Forelimb muscle (tissue), 1 donor: ENCODE measurements at places on chromosomes 3 and 15. TPM values are rescaled to one million over a fixed set of nuclear protein-coding genes. Genes with fewer than 3 reads are reported as not detected.

- DNase-seq = no peak
These were observed 27.1 kb downstream of the SHC4 start for GRCh38 chr15:48936666-48937065.

DNA sequence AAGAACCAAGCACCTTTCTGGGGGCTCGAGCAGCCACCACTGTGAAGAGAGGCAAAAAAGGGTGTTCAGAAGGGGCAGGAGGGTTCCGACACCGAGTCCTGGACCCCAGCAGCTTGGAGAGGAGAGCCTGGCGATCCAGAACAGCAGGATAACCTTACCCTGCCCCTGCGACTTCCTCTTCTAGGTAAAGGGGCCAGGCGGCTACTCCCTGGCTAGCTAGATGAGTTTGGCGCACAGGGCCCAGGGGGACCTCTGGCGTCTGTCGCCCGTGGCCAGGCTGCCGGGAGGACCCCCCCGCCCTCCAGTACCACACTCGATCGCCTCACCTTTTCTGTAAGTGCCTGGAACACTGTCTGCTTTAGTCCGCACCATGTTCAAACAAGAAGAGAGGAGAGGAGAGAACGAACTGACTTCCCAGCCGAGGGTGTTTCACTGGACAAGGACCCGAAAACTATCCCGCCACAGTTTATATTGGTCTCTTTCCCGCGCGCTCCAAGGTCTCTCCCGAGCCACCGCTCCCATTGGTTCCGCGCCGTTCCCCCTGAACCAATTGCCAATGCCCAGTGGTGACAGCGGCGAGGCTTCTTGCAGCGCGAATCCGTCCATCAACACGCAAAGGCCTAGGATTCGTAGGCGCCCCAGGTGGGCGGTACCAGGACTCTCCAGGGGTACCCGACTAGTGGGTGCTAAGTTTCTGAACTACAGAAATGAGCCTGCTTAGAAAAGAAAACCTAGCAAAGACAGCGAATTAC is at the start of gene PCLAF:
Gene PCLAF, minus strand, starts transcription at position 442 of the 752 bp plus-strand sequence. Its CDS starts 70 bp downstream, at position 372.
- DNase-seq = peak; percentile 95

- DNase-seq = no peak
These were observed 61.5 kb downstream of the CHRD start for GRCh38 chr3:184441202-184441900.

DNA sequence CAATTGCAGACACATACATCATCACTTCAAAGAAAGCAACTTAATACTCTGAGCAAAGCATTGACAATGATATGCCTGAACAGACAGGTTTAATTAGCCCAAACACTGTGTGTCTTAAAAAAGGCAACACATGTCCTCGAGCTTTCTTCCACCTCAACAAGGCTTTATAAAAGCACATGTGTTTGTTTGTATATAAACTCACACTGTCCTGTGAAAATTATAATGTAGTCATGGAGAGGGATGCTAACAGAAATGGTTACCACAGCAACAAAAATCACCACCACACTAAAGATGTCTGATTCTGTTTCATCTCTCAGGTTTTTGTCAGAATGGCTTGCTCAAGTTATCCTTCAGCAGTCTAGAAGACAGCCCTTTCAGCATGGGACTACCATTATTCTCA is 314.7 kb downstream of the MAGI1 start:
- no peak for DNase-seq

DNA sequence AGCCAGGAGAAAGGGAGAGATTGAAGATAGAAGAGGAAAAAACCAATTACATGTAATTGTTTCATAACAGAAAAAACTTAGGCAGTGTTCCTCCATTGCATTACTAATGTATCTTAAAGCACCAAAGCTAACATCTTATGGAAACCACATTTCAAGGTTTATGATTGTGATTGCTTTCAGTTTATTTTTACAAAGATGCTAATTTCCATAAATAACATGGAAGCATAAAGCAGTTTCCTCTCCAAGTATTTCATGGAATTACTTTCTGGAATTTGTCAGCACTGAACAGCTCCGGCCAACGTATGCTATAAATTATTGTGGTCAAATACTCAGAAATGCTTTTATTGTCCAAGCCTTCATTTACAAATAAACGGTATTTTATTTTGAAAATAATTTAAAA is 11.6 kb downstream of the ADAMTSL3 start:
- peak; percentile 48 for DNase-seq

DNA sequence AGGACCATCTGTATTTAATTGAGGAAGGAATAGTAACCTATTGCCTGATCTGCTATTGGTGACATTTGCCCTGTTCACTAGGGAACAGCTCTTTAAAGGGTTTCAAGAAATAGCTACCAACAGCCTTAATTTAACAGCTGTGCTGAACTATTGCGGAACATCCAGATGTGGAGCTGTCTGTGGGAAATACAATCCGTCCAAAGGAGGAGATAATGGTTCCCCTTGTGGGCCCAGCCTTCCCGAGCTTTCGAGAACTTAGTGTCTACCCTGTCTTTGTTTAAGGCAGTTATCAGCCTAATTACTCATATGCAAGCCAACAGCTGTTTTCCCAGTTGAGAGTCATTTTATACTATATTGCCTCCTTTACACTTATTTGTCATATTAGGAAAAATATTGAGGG is 398.6 kb downstream of the WDR72 start:
- peak; percentile 31 for DNase-seq

DNA sequence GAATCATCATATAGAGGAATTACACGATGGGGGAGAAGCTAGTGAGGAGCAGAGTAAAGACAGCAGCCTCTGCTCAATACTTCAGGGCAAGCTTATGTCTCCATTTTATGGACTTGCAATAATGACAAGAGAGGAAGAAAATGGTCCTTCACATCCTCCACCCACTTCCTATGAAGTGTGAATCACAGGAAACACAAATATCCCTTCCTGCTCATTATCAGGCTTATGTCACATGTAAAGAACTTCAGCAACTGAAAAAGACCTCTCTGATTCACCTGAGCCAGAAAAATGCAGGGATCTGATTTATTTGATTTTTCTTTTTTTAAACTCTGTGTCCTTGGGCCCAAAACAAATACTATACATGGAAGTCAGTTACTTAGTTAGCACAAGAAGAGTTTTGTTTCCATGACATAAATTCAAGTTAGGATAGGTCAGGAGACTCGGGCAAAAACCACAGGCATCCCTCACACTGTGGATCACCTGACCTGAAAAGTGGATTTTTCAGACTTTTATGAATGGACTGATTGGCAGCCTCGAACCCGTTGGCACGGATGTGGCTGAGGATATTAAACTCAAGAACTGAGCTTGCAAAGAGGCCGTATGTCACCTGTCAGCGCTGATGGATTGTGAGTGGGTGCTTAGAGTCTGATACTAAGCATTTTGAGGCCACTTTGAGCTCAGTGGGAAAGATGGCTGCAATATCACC is 620.8 kb upstream of the MDFIC2 start:
- no peak for DNase-seq

DNA sequence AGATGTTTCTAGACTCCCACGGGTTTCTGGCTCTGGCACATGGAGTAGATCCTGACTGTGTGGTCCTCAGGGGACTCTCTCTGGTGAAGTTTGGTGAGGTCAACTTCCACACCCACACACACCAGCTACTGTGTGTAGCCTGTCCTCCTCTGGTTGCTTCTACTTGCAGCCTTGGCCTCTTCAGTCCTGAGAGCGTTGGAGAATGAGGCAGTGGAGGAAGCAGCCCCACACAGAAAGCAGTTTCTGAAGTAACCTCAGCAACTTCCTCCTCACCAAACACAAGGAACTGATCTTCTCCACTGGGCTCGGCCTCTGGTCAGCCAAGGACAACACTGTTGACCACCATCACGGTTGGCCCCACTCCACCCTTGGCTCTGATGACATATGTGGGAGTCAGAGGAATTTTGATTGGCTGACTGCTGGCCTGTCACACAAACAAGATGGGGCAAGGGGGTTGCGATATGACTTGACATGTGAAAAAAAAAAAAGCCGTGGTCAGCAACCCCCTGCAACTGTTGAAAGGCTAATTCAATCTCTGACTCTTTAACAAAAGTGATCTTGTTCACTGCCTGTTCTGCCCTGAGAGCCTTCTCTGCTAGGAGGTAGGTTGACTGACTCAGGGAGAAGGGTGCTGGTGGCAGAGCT is 19.6 kb downstream of the CD86 start:
- DNase-seq = no peak

GRCh38 chr3:187888701-187889100 is 143.4 kb upstream of the BCL6 start:
- no peak for DNase-seq

DNA sequence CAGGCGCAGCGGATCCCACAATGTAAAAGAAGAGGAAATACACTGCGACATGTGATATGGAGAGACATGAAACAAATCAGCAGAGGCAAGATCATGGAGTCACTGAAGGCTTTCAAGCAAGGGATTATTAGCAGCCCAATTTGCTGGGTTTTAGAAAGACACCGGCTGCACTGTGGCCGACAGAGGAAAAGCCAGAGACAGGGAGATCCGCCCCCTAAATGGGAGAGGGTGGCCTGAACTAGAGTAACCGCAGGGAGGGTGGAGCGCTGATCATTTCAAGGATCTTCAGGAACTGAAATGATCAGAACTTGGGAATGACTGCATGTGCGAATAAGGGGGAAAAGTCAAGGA is 612 bp upstream of the C15orf40 start:
- DNase-seq = no peak

- DNase-seq = peak; percentile 51
These were observed at the start of gene DMXL2 for GRCh38 chr15:51622604-51623370. Gene DMXL2 (minus strand): TSS chr15:51622771. CDS start chr15:51622545, 226 bp downstream.

DNA sequence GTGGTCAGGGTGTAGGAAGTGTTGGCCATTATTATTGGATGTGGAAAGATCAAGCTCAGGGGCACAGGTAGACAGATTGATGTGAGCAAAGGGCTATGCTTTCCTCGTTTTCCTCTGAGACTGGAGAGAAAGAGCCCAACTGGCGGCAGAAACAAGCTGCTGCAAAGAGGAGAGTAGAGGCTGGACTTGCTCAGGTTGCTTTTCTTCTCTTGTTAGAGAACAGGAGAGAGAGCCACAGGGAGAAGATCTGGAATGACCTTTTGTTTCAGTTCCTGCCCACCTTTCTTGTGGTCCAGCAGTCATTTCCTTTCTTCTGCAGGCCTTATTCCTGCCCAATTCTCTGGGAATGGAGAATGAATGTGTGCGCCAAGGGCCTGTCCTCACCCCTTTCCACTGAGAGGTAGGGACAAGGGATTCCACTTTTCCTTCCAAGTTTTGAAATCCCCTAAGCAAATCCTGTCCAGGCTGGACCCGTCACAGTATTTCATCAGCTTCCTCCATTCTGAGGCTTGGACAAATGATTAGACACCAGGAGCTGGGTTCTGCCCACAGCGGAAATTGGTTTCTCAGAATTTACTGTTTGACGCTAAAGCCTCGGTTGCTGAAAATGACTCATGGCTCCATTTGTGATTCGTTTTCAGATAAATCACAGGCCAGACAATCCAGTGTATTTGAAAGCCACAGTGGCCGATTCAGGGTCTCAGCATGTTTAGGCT is 16.1 kb downstream of the ZNF80 start:
- no peak for DNase-seq

GRCh38 chr3:118945834-118946233 is 88.8 kb downstream of the IGSF11 start:
- no peak for DNase-seq

DNA sequence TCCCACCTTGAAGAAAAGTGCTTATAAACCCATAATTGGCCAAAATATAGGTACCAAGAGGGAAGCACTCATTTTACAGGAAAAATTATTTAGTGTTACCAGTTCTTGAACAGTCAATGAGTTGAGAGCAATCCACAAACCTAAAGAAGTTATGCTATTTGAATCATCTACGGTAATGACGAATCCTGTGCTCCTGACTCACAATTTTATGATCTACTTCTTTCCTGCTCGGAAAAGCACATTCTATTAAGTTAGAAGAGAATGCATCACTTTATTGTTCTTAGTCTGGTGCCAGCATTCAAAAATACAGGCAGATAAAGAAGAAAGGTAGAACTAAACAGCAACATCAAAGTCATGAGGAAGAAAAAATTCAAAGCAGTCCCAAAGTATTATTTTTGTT is 33.2 kb downstream of the CHRM5 start:
- DNase-seq = no peak

- DNase-seq = no peak
These were observed 231.2 kb upstream of the TPRG1 start for GRCh38 chr3:188940573-188940932.

The WDR93 gene
- polyA plus RNA-seq = 0.18 TPM

The TJP1 gene
- 41.5 TPM for polyA plus RNA-seq

The MAGEL2 gene
- polyA plus RNA-seq = 19.6 TPM
